ENCODE measurements at places on chromosomes 12 and 14.

DNA sequence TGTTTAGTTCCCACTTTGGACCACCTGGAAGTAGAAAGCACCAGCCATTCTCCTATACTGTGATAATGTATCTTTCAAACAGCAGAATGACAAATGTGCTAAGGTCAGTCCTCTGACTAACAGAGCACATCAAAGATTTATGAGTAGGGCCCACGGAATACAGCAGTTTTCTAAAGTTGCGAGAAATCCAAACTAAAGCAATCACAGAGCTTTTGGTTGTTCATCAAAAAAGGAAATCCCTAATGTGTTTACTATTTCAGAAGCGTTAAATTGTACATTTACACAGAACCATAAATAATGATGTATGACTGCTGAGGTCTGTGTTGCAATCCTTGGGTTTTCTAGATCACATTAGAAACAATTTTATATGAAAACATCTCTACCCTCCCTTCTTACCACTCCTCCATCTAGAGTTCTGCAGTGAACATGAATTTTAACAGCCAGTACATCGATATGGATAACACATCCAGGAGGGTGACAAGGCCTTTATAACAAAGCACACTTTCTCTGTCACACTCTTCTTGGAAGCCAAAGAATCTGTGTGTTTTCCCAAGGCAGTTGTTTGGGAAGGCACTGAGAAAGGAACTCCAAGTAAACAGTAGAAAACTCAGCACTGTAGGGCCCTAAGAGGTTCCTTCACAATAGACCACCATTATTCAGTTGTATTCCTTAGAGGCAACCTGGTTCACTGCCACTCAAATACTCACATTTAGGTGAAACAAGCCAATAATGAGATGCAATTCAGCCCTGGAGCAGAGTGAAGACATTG is 7.3 kb downstream of the KITLG start:
- no peak for DNase-seq

- DNase-seq = no peak
Measured at GRCh38 chr14:87008965-87009364, 984.0 kb downstream of the GALC start.

GRCh38 chr12:78392918-78393317 is 471.7 kb upstream of the SYT1 start:
- no peak for DNase-seq

DNA sequence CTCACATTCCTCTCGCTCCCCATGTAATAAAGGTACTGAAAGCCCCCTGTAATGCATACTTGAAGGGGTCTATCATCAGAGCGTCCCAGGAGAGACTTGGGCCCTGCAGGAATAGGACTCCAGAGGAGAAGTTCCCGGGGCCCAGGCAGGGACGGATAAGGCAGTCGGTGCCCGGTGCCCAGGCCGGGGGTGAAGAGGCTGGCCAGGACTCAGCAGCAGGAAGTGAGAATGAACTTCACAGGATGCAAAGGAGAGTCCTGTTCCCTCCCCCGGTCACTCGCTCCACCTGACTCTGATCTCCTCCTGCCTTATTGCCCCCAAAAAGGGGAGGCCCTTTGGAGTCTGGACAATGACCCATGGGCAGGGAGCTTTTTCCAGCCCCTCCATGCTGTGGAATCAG is 40.2 kb downstream of the LRRC74A start:
- no peak for DNase-seq

DNA sequence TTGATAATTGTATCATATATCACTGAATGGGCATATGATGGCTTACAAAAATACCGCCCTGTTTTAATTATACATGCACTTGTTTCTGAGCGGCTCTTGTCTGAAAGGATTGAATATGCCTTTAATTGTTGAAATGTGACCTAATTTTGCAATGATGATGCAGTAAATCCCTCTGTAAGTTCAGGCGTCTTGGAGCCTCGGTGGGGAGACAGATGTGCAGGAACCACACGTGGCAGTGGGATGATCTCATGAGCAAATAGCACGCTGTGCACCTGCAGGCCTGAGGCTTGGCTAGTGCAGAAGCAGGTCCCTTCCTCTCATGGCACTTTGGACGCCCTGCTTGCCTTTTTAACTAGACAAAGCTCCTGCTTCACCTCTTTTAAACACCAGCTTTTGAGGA is 49.3 kb upstream of the ASPG start:
- DNase-seq = no peak

GRCh38 chr12:105670672-105671071 is 340.2 kb downstream of the C12orf75 start:
- DNase-seq = no peak

DNA sequence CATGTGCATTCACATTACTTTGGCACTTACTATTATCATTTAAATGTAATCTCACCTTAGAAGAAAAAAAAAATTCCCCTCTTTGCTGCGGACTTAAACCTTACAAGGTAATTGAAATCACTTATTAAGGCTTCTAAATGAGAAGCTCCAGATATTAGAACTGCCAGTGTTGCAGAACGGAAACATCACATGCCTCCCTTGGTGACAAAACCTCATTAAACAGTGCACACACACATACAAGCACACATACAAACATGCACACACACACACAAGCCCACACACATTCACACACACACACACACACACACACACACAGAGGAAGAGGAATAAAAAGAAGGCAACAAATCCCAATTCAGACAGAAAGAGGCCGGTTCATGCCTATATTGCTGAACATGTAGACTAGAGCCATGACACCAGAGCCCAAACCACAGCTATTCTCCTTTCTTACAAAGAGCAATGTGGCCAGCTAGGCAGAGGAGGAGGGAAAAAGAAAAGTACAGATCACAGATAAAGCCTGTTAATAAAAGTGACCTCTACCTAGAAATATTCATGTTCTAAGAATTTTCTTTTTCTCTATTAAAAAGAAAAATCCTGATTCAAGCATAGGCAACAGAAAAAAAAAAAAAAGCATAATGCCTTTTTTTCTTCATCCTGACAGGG is 405.2 kb upstream of the FLRT2 start:
- no peak for DNase-seq

DNA sequence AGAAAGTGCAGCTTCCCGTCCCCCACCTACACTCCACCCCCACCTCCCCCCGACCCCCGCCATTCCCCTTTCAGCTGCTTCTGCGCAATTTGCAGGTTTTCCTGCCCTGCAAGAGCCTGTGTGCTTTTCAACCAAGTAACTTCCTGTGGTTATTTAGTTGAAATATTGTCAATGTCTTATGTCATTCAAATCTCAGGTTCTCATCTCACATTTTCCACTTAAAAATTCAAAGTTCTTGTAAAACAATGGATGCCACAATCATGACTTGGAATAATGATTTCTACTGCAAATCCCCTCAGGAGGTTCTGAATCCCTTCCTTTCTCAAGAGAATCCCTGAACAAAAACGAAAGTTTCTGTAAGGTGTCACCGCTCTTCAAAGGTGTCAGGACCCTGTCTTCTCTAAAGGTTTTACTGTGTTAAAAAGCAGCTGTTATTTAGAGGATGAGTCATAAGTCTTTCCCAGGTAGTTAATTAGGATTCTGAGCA is 31.6 kb downstream of the WBP11 start:
- DNase-seq = no peak

GRCh38 chr14:45947830-45948229 is 694.8 kb upstream of the MIS18BP1 start:
- DNase-seq = no peak

- DNase-seq = no peak
Measured at GRCh38 chr14:87260460-87260859, 732.5 kb downstream of the GALC start.

- DNase-seq = no peak
Measured at GRCh38 chr12:128942960-128943477, 89.7 kb downstream of the GLT1D1 start.

DNA sequence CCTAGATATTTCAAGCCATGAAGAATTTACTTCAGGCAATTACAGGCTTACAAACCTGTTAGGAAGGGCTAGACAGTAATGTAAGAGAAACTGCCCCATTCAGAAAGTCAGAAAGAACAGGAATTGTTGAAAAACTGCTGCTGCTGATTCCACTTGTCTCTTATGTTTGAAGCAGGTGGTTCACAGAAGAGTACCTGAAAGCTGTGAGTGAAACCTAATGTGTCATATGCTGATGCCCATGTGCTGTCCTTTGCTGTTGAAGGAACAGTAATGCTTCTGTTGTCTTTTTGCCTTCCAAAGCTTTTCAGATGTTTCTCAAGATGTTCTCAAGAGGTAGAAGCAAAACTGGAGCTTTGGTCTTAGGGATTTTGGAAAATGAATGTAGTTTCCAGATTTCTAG is 39.0 kb downstream of the MNAT1 start:
- no peak for DNase-seq

- no peak for DNase-seq
Measured at GRCh38 chr12:4850857-4851380, 58.8 kb upstream of the KCNA1 start.

DNA sequence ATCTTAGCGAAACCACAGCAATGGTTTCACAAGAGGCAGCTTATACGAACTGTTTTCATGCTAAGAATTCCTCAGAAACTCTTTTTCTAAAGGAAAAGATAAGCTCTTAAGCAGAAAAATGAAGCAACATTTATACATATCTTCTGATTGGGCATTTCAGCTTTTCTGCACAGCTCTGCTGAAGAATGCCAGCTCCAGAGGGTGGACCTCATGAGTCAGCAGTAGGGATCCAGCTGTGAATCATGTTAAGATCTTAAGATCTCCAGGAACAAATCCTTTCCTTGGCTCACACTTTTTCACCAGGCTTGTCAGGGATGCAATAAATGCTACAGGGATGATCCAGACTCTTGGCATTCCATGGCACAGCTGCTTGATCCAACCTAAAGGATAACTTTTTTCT is 477.1 kb upstream of the CCDC196 start:
- DNase-seq = peak; percentile 69

DNA sequence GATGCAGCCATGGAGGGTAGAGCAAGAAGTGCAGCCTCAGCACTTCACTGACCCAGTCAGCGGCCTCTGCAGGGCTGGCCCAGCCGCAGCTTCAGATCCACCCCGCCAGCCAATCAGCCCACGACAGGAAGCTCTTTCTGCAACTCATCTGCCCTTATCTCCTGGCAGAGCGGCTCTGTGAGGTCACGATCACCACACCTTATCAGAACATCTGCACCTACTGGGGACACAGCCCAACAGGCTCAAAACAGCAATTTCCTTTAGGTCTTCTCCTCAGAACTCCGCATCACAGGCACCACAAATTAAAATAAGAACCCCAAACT is 287.3 kb downstream of the BCL11B start:
- DNase-seq = no peak

GRCh38 chr12:66688846-66689439 is 10.1 kb upstream of the GRIP1 start:
- DNase-seq = no peak

- no peak for DNase-seq
Measured at GRCh38 chr12:44777044-44777443, 99.1 kb downstream of the NELL2 start.

DNA sequence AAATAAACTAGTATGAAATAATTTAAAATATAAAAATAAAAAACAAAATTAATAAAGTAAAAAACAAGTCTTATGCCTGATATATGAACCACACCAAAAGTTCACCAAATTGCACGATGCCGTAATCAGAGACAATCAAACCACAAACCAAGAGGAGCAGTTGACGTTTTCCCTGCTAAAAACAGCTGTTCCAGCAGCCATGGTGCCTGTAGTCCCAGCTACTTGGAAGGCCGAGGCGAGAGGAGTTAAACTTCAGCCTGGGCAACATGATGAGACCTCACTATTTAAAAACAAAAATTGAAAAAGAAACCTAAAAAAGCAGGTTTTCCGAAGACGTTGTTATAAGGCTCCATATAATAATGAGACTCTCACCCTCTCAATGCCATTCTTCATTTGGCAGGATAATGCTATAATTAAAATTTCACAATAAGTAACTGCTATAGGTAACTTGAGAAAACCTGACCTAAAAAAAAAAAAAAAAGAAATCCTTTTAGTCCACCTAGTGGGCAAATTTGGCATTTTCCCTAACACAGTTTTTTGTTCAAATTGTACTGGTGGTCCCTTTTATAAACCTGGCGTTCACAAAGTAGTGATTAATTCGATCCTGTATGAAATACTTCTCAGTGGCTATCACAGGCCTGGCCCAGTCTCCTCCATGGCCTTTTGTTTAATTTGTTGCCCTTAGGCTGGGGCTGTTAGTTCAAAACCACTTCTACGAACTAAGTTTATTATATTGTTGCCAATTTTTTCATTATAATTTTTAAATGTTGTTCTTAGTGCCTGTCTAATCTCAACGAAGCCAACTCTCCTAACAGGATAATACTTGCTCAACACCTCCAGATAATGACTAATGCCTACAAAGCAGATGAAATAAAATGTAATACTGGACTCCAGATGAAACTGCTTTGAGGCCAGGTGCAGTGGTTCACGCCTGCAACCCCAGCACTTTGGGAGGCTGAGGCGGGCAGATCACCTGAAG is 62.1 kb downstream of the TNFAIP2 start:
- no peak for DNase-seq

GRCh38 chr12:89470741-89471509 is 53.7 kb downstream of the GALNT4 start:
- DNase-seq = no peak

GRCh38 chr14:74945852-74946658 is 9.3 kb downstream of the PGF start:
- peak; percentile 44 for DNase-seq

- no peak for DNase-seq
Measured at GRCh38 chr12:114790276-114790675, 106.3 kb upstream of the TBX3 start.

DNA sequence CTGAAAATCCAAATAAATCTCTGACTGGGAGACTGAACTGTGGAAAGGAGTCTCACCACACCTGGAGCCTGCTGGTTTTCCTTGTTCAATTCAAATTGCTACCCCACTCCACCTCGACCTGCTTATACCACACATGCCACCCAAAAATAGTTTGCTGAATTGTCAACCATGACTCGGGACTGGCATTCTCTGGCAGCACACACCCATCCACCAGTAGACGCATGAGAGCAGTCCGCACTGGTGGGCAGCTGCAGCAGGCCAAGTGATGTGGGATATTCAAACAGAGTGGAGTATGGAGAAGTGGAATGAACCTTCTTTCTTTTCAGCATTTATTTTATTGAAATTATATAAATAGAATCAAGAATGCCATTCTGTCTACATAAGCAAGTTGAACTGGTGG is 38.7 kb upstream of the SYCP3 start:
- no peak for DNase-seq
